ENCODE measurements at places on chromosomes 5 and 9.

- no peak for DNase-seq
Observed at GRCh38 chr5:123365156-123365555, 58.0 kb downstream of the CEP120 start.

GRCh38 chr5:122156724-122157325 is 27.5 kb downstream of the ZNF474 start:
- peak; percentile 11 for DNase-seq

GRCh38 chr5:17399931-17400330 is 98.1 kb upstream of the TAF11L2 start:
- no peak for DNase-seq

DNA sequence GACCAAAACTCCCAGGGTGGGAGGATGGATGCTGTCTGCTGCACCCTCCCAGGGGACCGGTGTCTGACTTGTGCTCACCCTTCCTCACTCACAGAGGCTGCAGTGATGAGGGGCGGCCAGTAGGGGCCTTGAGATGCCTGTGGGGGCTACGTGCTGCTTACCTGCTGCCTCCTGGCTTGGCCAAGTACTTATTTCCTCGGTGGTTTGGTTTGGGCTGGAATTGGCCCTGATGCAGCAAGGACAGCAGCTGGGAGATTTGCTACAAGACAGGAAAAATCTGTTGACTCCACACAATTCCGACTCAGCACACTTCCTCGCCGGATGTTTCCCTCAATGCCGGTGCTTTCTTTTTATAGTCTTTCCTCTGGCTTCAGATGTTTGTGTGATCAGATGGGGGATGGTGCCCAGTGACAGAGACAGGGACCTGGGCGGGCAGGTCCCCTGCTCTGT is 6.6 kb downstream of the PCDH12 start:
- DNase-seq, result peak; percentile 50

DNA sequence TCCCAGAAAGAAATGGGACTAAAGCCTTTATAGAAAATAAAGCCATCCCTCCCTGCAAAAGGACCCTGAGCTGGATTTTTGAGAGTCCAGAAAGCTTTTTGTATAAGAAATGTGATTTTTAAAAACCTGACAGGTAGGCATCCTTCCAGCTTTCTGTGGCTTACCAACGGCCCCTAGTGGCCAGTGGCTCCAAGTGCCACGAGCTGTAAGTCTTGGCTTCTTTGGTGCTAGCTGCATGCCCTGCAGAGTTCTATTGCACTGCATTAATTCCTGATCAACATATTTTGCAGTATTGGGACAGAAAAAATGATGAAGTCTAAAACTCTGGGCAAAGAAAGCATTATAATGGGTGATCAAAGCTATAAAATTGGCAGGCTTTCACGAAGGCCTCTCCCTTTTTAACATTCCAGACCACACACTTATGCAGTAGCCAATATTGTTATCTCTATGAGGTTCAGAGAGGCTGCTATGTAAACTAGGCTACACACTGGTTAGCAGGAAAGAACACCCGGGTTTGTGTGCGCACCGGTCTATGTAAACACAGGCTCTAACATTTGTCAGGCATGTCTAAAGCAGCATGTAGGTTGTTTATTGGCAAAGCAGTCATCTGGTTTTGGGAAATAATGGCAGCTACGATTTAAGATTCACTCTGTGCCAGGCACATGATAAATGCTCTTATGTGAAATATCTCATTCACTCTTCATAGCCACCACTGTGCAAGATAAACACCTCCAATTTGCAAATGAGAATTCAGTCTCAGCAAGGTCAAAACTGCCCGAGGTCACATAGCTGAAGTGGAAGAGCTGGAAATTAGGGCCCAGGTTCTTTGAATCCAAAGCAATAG is 55.2 kb downstream of the NMUR2 start:
- no peak for DNase-seq

- DNase-seq, result no peak
Observed at GRCh38 chr9:127180457-127181314, 58.3 kb upstream of the ANGPTL2 start.

DNA sequence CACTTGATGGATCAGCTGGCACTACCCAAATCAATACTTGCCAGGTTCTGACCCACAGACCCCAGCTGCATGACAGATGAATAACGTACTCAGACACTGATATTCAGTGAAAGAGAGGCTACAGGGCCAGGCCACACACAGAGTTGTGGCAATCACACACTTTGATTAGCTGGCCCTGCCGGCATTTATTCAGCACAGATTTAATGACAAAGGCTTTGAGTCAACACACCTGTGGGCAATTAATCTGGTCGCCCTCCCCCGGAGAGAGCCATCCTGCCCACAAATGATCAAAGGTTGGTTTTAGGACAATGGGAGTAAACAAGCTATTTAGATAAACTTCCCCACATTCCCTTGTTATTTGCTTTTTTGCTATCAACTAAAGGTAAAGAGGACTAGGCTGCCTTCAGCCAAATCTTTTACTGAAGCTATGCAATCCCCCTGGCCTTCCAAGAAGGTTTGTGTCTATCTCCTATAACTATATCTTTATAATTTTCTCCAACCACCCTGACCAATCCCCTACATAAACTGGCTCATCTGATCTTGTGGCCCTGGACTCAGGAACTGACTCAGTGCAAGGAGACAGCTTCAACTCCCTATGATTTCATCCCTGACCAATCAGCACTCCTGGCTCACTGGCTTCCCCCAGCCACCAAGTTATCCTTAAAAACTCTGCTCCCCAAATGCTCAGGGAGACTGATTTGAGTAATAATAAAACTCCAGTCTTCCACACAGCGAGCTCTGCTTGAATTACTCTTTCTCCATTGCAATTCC is 12.7 kb upstream of the TRIM32 start:
- DNase-seq, result no peak

GRCh38 chr9:112341730-112342129 is 8.3 kb upstream of the PTBP3 start:
- DNase-seq, result no peak

GRCh38 chr9:26142201-26142600 is 464.0 kb upstream of the TUSC1 start:
- DNase-seq, result no peak

GRCh38 chr9:21995666-21996398 is 1.2 kb downstream of the CDKN2B-AS1 start:
- no peak for DNase-seq

DNA sequence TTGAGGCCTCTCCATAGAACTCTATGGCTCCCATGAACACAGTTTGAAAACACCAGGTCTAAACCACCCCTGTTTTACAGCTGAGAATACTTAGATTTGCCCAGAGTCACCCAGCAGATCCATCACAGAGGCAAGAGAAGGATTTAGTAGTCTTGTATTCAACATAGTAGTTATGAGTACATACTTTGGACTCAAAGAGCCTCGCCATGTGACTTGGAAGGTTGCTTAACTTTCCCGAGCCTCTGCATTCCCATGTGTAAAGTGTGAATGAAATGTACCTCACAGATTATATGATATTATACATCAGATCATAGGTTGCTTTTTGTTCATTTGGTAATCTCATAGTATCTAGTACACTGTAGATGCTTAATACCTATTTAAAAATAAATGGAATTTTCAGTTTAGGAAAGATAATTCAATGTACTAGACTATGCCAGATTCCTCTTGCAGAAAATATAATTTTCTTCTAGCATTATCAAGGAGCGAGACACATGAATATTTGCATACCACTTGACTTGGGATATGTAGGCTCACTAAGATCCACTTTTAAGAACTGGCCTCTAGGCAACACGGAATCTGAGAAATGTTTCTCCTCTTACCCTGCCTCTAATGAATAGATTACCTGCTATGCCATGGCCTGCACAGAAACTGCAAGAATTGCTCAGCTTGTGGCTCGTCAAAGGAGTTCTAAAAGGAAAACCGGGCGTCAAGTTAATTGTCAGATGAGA is 18.6 kb downstream of the TDRD7 start:
- no peak for DNase-seq

DNA sequence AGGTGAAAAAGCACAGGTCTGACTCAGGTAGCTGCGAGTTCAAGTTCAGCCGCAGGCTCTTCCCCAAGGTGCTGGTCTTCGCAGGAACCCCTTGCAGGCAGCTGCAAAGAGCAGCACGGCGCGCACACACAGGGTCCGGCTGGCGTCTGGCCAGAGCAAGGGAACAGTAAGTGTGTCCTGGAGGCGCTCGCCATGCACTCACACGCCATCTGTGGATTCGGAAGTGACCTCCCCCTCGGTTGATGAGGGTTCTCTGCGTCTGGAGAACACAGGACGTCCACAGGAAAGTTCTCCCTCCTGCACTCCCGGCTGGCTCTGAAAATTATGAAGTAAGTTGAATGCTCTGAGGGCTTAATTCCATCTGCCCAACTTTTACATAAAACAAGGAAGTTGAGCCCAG is 14.0 kb upstream of the EGFL7 start:
- DNase-seq, result no peak

DNA sequence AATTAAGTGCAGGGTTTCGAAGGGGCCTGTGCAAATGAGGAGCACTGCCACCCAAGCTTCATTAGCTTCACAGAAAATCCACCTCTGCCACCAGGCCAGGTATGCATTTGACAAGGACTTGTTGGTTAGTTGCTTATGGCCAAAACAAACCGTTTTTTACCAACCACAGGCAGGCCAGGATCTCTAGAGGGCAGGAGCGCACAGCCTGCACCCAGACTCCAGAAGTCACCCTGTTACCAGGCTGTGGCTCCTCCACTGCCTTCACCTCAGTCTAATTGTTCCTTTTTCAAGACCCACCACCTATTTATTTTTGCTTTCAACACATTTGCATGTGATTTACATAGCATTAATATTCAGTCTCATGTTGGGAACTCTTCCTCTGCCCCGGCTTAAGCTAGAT is 78.3 kb upstream of the HSPA9 start:
- DNase-seq, result no peak

GRCh38 chr5:150000256-150000989 is at the start of the genes HMGXB3 and TIGD6:
TSS of gene HMGXB3 (plus strand) at chr5:150000739. CDS start at chr5:150004853, 4,114 bp downstream.
TSS of gene TIGD6 (minus strand) at chr5:150000654. CDS start at chr5:149996348, 4,306 bp downstream.
- DNase-seq, result peak; percentile 65

GRCh38 chr5:35794684-35795375 is 61.9 kb upstream of the IL7R start:
- no peak for DNase-seq

DNA sequence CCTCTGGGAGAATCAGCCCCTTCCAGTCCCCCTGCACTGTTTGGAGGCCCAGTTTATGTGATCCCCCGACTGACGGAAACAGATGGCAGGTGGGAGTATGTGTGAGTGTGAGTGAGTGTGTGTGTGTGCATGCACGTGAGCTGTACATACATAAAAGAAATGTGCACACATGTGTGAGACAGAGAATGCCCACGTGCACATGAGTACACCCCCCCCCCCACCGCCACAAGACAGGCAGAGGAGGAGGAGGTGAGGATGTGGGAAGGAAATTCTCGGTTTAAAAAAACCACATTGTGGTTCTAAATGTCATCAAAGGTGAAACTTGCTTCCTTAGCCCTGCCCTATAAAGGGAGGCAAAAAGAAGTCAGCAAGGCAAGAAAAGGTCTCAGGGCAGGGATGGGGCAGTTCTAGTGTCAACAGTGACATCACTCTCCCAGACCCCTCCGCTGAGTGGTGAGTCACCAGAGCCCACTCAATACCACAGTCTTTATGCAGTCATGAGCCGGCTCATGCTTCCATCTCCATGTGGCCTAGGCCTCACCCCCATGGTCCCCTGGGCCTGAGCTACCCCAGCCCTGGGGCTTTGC is 79.2 kb upstream of the HSPA9 start:
- DNase-seq, result peak; percentile 62

- DNase-seq, result peak; percentile 21
Observed at GRCh38 chr9:95508242-95508967, 8.4 kb downstream of the PTCH1 start.

DNA sequence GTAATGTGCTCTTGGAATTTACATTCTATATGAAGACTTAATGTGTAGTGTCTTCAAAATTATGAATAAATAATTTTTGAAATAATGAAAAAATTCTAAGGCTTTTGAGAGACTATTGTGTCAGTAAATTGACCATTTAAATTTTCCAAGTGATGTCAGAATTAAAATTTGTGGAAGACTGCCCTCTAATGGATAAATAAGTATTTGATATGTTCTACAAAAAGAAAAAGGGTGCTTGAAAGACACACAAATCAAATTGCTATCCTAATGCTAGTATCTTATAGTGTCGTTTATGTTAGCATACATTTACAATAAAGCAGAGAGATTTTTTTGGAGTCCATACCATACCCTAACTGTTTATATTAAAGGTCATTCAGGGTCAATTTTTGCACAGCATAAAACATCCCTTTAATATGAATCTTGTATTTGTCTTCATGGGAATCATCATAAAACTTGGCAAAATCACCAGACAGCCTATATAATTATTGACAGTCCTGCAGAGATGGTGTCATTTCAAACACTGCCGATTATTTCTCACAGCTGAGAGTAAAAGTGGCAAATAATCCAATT is 120.8 kb upstream of the SLC27A6 start:
- no peak for DNase-seq

DNA sequence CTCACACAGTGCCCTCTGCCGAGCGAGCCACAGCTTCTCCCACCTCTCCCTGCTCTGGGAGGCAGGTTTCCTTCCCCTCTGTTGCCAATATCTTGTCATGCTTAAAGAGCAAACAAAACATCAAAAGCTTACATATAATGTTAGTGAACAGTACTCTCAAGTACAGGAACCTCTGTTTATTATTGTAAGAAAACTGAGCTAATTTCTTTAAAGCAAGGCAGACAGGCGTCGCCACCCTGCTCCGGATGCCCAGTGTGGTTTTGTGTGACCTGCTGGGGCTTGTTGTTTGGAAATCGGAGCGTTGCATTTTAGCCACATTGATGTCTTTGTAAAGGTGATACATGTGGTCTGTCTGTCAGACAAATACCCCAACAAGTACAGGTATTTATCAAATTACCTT is 401.4 kb upstream of the IRX1 start:
- DNase-seq, result no peak

GRCh38 chr5:50967563-50968355 is 301.3 kb downstream of the PARP8 start:
- DNase-seq, result no peak

- DNase-seq, result no peak
Observed at GRCh38 chr9:33172256-33173238, 5.4 kb upstream of the B4GALT1 start.

DNA sequence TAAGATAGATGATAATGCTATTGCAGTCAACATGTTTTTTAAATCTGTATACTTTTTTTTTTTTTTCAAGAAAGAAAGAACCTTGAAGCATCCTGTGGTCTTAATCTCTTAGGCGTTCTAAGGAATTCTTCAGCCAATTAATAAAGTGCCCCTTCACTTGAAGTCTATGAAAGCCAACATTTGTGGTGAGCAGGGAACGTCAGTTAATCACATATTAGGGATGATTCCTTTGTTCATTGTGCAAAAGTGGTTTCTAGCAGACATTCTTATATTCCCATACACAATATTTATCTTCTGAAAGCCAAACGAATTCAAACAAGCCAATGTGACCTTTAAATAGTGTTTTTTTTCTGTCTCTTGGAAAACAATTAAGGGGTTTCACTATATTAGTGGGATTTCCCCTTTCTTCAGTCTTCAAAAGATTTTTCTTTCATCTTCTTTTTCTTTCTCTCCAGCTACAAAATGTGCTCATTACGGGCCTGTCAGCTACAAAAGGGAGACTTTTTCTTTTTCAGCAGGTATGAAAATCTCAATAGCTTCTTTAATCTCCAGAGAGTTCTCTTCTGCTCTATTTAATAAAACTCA is 40.1 kb downstream of the TMEM167A start:
- no peak for DNase-seq

GRCh38 chr5:89299998-89300397 is 417.0 kb upstream of the MEF2C start:
- no peak for DNase-seq

- DNase-seq, result no peak
Observed at GRCh38 chr5:61623401-61624069, 291.5 kb downstream of the ZSWIM6 start.

- no peak for DNase-seq
Observed at GRCh38 chr9:77896938-77897667, 134.5 kb downstream of the GNAQ start.

All from CD4-positive, alpha-beta T cell (primary cell).